ENCODE measurements at places on chromosomes 12 and 14.

DNA sequence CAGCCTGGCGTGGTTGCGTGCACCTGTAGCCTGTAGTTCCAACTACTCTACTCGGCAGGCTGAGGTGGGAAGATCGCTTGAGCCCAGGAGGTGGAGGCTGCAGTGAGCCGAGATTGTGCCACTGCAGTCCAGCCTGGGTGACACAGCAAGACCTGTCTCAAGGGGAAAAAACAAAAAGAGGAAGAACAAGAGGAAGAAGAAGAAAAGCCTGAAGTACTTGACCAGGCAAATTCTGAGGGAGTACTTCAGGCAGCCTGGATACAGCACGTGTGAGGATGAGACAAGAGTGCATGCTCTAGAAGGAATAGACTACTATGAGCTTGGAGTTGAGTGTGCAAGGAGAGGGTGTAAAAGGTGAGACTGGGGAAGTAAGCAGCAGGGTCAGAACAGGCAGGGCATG is 1.8 kb downstream of the GDF3 start:
- DNase-seq = no peak

DNA sequence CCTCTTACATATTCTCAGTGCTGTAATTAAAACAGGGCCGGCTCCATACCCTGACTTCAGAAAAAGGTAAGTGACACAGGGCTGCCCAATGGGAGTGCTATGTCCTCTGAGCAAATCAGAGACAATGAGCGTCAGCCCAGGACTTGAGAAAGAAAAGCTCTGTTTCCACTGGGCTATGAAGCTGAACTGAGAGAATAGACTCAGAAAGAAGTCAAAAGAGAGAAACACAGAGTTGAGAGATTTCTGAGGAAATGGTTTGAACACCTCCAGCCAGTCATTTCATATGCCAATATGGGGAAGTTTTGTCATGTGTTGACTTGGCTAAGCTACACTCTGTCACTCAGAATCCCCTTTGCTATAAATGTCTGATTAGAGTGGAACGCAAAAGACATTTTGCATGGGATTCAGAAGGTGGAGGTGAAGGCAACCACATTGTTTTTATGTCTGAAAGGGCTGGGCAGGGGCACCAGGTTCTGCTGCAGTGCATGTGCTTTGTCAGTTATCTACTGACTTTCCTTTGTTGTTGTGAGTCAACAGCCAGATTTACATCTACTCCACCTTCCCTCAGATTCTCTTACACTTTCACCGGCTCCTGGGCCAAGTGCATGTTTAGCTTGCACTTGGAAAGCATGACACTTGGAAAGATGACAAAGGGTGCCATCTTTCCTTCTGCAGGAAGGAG is 313.3 kb downstream of the DUSP6 start:
- no peak for DNase-seq

DNA sequence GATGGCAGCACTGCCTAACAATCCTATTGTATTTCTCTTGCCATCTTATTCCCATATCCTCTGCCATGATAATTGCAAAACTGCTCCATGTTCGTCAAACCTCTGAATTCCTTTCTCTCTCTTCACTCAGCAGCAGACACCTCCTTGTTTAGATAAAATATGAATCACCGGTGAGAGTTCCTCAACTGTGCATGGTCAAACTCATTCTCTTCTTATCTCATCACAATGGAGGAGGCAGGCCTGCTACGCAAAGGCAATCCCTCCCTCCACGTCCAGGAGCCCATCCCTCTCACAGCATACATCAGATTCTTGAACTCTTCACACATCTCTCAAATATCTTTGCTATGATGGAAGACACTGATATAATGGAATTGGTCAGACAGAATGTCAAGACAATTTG is 90.1 kb upstream of the DAAM1 start:
- DNase-seq = no peak

DNA sequence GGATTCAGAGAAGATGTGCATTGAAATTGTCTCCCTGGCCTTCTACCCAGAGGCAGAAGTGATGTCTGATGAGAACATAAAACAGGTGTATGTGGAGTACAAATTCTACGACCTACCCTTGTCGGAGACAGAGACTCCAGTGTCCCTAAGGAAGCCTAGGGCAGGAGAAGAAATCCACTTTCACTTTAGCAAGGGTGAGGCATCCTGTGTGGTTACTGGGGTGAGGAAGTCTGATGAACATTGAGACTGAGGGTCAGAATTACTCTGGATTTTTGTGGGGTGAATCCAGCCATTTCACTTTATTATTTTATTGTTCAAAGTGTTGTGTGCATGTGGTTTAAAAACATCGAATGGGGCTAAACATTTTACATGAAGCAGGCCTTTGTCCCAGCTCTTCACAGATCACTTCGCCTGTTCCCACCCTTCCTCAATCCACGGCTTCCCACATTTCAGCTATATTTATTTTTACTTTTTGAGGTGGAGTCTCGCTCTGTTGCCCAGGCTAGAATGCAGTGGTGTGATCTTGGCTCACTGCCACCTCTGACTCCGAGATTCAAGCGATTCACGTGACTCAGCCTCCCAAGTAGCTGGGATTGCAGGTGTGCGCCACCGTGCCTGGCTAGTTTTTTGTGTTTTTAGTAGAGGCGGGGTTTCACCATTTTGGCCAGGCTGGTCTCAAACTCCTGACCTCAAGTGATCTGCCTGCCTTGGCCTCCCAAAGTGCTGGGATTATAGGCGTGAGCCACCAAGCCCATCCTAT is 40.6 kb downstream of the SUPT16H start:
- DNase-seq = no peak

GRCh38 chr12:85036733-85037132 is 582 bp downstream of the LRRIQ1 start:
- DNase-seq = peak; percentile 20

- no peak for DNase-seq
Measured at GRCh38 chr14:89226801-89227495, 190.1 kb downstream of the FOXN3 start.

DNA sequence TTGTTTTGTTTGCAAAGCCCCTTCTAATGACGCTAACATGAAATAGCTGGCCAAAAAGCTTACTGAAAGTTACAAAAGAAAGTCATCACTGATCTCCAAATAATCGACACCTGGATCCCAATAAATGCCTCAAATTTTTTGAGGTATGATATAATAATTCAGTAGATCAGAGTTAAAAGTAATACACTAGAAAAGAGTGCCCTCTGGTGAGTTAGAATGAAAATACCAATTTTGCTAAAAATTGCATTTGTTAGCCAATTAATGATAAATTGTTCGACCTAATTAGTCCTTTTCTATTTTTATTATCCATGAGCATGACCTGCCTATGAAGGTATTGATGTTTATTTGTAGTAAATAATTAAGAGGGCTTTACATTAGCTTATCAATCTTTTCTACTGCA is 78.6 kb downstream of the CEP128 start:
- DNase-seq = no peak

DNA sequence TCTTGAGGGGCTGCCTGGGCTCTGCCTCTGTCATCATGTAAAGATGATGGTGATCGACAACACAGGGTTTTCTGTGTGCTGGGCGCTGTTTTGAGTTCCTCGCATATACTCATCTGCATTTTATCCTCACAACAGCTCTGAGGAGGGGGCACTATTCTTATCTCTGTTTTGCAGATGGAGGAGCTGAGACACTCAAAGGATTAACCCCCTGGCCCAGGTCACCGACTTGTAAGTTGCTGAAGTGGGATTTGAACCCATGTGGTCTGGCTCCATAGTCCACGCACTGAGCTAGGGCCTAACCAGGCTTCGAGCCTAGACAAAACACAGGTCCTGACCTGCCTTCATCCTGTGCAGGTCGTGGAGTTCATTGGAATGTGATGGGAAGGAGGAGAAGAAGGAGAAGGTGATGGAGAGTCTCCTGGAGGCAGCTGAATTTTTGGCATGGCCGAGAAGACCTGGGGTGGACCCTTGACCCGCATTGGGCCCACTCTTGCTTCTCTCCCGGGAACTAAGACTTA is 140.0 kb downstream of the ASCL4 start:
- no peak for DNase-seq

DNA sequence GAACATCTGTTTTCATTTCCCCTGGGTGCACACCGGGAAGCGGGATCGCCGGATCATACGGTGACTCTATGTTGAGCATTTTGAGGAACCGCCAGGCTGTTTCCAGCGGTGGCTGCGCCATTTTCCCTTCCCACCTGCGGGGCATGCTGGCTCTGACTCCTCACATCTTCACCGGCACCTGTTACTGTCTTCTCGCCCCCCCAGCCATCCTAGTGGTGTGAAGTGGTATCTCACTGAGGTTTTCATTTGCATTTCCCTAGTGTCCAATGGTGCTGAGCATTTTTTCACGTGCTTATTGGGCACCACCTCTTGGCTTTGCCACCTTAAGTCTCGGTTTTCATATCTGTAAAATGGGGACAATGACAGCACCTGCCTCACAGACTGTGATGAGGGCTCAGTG is 44.1 kb upstream of the EML1 start:
- DNase-seq = no peak

- DNase-seq = no peak
Measured at GRCh38 chr14:33709283-33709682, 241.6 kb downstream of the EGLN3 start.

DNA sequence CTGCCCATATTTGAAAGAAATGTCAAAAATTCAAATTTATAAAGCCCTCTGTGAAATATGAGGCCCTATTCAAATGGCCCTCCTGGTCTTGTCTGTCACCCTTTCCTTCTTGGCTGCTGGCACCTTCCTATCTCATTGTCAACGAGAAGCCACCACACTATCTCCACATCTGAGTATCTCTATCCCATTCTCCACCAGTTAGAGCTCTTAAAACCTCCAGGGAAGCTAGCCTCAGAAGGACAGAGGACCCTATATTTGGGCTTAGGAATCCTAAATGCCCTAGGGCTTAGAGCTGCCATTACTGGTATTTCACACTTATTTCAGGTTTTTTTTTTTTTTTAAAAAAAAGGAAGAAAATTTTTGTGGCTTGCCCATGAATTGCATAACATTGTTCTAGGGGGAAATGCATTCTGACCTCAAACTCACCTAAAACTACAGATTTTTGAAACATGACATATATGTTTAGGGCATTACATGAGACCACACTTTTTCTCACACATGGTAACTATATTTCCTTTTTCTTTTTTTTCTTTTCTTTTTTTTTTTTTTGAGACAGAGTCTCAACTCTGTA is 25.0 kb downstream of the SLC25A21 start:
- no peak for DNase-seq

DNA sequence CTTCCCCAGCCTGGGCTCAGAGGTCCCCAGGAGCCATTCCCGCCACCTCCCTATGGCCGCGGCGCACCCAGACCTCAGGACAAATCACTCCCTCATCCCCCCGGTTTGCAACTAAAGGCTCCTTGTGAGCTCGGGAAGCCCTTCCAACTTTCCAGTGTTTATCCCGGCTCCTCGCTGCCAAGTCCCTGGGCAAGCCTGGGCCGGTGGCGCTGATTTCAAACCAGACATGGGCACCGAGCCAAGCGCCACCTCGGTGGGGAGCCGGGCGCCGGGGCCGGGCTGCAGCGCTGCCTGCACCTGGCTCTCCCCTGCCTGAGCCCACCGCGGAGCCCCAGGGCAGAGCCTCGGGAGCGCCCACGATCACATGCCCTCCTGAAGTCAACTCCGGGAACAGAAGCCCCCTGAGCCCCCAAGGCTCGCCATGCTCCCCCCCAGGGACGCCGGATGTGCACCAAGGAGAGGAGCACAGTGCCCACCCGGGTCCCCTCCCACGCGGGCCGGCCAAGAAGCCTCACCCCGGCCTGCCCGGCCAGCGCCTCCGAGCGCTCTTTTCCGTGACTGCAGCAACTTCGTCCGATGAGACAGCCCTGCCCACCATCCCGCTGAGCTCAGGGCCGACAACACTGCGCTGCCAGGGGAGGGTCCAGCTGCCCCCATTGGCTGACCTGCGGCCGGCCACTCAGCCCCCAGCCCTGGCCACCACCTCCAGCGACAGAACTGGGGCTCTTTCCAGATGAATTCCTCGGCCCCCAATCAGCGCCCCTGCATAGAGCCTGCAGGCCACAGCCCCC is 50.0 kb downstream of the NCOR2 start:
- peak; percentile 94 for DNase-seq

Measured in NCI-H345 (cell line).